ENCODE measurements at places on chromosomes 3 and 15.

DNA sequence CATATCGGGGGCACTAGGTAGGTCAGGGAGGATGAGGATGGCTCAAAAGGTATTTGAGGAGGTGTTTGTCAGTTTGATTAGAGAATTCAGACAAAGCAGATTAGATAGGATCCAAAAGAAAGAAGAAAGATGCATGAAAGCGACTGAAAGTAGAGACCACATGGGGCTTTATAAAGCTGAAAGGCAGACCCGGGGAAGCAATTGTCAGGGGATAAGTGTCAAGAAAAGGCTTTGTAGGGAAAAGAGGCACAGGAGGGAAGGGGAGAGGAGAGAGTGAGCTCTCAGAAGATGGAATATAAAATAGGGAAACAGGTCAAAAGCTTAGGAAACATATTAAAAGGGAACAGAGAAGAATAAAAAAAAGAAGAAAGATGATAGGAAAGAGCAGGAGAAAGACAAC lies 308.2 kb upstream of the RORA start:
- no peak for DNase-seq

- DNase-seq: no peak
Observed at GRCh38 chr3:121659586-121659985, 1.1 kb downstream of the HCLS1 start.

- no peak for DNase-seq
Observed at GRCh38 chr15:68957696-68958095, 27.4 kb downstream of the SPESP1 start.

GRCh38 chr3:171257251-171258203 lies 202.7 kb downstream of the TNIK start:
- DNase-seq: no peak

- DNase-seq: no peak
Observed at GRCh38 chr3:188539037-188539436, 385.1 kb downstream of the LPP start.

DNA sequence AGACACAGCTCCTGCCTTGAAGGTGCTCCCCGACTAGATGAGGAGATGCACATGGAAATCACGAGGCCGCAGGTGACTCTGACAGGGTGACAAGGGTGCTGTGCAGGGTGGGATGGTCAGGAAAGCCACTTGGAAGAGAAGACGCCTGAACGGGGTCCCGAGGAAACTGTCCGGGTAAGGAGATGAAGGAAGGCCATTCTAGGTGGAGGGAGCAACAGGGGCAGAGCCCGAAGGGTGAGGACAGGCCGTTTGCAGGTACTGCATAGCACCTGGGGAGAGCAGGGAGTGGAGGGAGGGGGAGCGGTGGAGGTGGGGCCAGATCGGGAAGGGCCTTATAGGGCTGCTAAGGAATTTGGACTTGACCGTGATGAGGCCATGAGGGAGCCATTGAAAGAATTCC lies 105.6 kb upstream of the DLG1 start:
- no peak for DNase-seq

DNA sequence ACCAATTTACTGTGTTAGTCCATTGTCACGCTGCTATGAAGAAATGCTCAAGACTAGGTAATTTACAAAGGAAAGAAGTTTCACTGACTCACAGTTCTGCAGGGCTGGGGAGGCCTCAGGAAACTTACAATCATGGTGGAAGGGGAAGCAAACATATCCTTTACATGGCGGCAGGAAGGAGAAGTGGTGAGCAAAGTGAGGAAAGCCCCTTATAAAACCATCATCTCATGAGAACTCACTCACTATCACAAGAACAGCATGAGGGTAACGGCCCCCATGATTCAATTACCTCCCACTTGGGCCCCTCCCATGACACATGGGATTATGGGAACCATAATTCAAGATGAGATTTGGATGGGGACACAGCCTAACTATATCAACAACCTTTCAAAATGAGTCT lies 20.2 kb downstream of the USF3 start:
- no peak for DNase-seq

GRCh38 chr15:91150502-91151160 lies 50.6 kb downstream of the SV2B start:
- no peak for DNase-seq

GRCh38 chr3:6326771-6327170 lies 534.1 kb upstream of the GRM7 start:
- DNase-seq: no peak

- DNase-seq: no peak
Observed at GRCh38 chr3:133138017-133138416, 99.8 kb downstream of the TMEM108 start.

GRCh38 chr15:91308855-91309254 lies 208.8 kb downstream of the SV2B start:
- no peak for DNase-seq

GRCh38 chr3:122021811-122022401 lies at the start of gene ILDR1:
ILDR1 (minus strand) TSS chr3:122022247; CDS start chr3:122022077, 170 bp downstream.
- DNase-seq: no peak

DNA sequence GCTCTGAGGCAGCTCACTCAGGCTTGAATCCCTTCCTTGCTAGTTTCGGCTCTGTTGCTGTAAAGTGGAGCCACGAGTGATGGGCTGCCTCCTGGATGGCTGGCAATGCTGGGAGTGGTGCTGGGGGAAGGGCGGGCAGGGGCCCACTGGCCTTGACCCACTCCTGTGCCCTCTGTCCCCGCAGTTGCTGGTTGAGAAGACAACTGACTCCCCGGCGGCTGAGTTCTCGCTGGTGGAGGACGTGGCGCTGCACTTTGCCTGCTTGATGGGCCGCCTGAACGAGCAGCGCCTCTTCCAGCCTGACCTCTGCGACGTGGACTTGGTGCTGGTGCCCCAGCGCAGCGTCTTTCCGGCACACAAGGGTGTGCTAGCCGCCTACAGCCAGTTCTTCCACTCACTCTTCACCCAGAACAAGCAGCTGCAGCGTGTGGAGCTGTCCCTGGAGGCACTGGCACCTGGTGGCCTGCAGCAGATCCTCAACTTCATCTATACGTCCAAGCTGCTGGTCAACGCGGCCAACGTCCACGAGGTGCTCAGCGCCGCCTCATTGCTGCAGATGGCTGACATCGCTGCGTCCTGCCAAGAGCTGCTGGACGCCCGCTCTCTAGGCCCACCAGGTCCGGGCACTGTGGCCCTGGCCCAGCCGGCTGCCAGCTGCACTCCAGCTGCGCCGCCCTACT lies 4.7 kb downstream of the ZBTB47 start:
- DNase-seq: no peak

- no peak for DNase-seq
Observed at GRCh38 chr15:68578175-68578979, 416 bp upstream of the CORO2B start.

GRCh38 chr15:92637626-92638025 lies 17.9 kb downstream of the FAM174B start:
- DNase-seq: no peak

DNA sequence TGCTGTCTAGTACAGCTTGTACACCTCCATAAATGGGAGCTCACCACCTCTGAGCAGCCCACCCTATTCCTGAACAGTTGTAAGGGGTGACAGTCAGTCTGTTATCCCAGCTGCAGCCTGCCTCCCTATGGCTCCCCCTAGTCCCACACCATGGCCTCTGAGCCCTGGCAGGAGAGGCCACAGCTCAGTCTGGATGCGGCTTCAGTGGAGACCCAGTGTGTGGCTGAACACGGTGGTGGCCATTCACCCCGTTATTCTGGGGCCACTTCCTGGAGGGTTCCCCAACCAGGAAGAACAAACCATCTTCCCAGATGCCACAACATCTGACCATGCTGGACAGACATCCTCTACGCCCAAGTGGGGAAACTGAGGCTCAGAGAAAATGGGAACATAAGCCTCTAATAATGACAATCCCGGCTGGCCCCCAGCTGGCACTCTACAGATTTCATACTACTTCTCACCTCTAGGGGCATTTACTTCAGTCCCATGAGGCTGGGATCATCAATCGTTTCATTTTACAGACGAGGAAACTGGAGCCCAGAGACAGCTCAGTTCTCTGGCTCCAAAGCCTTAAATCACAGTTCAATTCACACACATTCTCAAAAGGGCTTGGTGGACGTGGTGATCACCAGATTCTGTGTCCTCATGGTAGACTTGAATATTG lies 9.2 kb upstream of the GRIP2 start:
- DNase-seq: no peak

- no peak for DNase-seq
Observed at GRCh38 chr15:85609492-85609891, 185.2 kb downstream of the KLHL25 start.

DNA sequence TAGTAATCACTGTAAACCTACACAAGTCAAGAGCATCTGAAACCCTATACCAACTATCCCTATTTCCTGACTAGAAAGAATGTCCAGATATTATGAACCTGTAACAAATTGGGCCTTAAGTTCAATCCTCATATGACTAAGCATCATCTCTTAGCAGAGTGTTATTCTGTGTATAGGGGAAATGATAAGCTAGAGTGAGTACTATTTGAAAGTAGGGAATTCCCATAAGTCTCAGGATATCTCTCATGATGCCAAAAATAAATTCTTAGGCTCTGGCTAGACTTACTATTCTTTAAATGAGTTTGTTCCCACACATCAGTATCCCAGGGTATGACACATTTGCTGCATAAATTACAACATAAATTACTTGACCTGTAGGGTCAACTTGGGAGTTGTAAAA lies 15.3 kb downstream of the MRPL47 start:
- DNase-seq: no peak

DNA sequence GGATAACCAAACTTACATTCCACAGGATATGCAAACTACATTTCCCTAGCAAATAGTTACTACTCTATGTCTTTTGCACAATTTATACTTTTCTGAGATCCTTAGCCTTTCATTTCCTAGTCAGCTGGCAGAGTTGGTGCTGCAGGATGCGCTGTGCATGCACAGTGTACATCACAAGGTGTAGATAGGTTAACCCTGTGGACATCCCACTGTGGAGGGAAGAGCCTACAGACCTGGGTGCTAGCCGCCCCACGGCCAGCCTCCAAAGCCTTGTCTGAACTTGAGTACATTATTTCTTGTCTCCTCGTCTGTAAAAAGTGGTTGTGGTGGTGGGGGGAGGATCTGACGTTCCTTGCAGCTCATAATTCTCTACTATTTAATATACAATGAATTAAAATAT lies 3.5 kb downstream of the TNFSF10 start:
- DNase-seq: no peak

DNA sequence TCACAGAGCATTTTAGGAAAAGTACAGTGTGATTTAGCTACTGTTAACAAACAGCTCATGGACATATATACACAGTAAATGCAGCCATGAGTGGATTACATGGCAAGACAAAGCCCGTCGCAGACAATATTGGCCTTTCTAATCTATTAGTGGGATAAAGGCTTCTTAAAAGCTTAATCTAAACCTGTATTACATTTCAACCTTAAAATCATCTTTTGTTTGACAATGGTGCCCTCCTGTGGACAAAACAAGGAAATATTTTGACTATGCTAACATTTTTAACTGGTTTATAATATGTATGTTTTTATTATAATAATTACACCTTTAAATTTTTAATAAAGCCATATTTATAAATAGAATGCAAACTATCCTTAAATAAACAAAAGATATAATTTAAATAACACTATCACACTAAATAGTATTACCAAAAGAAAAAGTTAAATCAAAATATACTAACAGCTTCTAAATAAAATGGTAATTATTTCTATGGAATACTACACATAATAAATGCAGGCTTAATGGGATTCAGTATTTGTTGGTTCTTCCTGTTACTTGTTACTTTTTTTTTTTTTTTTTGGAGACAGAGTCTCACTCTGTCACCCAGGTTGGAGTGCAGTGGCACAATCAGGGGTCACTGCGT lies 38.6 kb downstream of the TAFA4 start:
- no peak for DNase-seq

DNA sequence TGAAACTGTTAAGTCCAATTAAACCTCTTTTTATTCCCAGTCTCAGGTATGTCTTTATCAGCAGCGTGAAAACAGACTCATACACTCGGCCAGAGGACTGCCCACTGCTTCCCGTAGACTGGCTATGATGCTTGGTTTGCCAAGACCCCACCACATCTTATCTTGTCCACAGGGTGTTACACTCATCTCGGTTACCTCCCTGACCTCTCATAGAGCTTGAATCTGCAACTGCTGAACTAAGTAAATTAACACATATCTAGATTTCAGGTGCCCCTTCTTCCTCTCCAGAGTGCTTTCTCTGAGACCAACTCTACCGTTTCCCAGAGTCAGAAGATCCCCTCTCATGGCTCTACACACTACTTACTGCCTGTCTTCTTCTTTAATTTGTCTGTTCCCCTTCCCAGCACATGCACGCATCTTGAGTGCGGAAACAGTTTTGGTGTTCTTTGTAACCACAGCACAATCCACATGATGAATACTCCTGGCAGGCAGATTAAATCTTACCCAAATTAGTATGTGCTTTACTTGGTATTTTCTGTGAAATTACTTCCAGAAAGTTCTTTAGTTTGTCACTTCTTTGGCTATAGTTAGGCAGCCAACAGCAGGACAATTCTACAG lies 49.7 kb downstream of the CD200 start:
- DNase-seq: no peak
